RPMI8226 (cell line): ENCODE measurements at places on chromosomes 3 and 15.
A peak's percentile ranks its signal among the peaks of the same experiment; 100 is the strongest.

- no peak for DNase-seq
Observed at GRCh38 chr3:25405335-25405734, 22.7 kb upstream of the RARB start.

- DNase-seq, result no peak
Observed at GRCh38 chr15:74628949-74629348, 13.3 kb downstream of the CLK3 start.

GRCh38 chr15:80490431-80490990 is 86.3 kb downstream of the ARNT2 start:
- no peak for DNase-seq

DNA sequence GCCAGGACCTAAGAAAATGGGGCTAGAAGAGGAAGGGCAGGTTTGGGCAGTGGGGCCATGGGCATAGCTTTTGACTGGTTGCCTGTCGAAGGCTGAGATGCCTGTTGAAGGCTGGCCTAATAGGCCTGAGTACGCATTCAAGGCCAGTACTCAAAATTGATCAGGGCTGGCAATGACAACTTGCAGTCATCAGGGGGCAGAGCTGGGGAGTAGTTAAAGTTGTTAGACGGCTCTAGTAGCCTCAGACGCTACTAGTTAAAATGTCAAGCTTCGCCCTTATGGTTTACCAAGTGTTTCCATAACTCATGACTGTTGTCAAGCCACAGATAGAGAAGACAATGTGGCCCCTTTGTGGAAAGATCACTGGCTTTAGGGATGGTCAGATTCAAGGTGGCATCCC is 28.7 kb downstream of the SPG21 start:
- no peak for DNase-seq

DNA sequence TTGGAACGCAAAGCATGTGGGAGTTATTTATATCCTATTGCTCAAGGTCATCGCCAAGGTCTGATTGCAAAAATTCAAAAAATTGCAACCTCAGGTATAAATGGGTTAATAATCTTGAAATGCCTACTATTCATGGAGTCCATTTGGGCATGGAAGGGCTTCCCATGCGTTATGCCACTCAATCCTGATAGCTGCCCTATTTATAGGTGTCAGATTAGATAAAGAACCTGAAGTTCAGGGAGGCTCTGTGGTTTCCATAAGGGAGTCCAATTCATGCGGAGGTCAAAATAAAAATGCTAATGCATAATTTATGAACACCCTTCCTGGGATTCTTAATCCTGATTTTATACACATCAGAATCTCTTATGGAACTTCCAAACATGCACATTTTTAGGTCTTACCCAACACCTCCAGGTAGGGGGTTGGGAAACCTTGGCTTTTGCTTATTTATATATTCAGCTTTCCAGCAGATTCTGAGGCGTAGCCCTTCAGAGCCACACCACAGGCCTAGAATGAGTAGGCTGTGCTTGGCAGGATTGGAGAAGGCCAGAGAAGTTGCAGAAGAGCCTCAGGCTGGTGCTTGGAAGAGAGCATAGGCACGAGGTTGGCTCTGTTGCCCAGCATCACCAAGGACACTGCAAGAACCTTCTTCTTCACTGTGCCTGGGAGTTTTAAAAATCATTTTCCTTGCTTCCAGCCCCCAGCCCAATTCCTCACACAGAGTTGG is 324.4 kb upstream of the CFAP20DC start:
- no peak for DNase-seq

DNA sequence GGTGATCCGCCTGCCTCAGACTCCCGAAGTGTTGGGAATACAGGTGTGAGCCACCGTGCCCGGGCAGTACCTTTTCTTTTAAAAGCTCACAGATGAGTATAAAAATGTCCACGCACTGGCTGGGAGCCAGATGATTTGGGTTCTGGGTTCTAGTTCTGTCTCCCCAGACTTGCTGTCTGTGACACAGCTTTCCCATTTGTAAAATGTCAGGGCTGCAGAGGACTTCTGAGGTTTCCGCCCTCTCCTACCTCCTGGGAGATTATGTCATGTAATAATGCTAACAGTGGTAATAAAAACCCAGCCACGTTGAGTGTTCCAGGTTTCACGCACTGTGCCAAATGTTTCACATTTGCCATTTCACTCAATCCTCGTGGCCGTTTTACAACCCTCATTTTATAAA is 1.3 kb upstream of the PPP4R2 start:
- no peak for DNase-seq

DNA sequence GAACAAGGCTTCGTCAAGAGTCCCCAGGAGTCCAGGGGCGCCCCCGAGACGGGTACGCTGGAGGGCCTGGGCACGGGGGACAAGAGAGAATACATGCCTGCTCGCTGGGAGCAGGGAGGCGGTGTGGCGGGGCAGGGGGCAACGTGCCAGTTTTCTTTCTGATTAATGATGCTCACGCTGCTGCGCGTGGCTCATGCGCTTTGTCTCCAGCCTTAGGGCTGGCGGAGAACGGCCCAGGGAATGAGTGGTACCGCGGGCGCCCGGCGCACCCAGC is 408 bp upstream of the ARPP21 start:
- no peak for DNase-seq

- no peak for DNase-seq
Observed at GRCh38 chr3:149975919-149976318, 5.2 kb upstream of the PFN2 start.

DNA sequence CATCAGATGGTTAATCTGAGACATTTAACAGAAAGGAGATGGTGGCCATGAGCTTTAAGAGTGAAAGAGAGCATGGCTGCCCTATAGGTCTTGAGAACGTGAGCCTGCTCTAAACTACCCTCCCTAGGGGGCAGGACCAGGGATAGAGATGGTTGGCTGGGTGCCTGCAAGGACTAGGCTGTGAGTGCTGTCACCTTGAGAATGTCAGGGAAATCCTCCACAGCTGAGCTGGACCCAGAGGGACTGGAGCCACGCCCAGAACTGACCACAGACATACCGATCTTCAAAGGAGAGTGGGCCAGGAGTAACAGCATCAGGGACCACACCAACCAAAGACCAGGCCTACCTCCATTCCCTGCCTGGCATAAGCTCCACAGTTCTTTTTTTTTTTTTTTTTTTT is 53.6 kb upstream of the UBE2E1 start:
- DNase-seq, result no peak

- DNase-seq, result no peak
Observed at GRCh38 chr3:144511346-144511745, 539.7 kb downstream of the DIPK2A start.

DNA sequence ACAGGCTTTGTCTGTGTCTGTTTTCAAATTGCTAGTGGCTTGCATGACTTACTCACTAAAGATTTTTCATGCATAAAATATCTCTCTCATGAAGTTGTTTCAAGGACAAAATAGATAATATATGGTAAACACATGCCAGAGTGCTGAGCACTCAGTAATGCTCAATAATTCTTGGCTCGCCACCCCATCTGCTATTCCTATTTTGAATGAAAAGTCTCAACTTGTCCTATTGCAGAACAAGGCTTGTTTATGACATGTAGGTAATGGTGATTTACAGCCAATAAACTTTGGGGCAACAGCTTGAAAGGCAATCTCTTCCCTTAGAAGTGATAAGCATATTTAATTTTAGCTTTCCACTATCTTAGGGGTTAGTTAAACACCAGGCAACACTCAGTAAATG is 789.0 kb upstream of the ROBO1 start:
- no peak for DNase-seq

GRCh38 chr15:58058729-58059128 is 6.8 kb downstream of the ALDH1A2 start:
- no peak for DNase-seq

DNA sequence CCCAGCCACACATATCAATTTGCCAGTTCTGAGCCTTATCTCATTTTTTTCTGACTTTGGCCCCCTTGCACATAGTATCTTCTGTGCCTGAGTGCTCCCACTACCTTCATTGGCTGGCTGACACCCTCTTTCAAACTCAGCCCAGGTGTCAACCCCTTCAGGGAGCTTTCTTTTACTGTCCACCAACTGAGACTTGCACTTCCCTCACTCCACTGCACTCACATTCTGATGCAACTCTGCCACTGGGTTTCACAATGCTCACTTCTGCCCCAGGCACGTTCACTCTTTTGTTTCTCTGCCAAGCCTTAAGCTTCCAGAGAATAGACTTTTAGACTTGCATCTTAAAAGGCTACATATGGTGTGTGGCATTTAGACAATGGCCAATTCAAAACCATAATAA is 101.5 kb upstream of the CBLB start:
- no peak for DNase-seq

DNA sequence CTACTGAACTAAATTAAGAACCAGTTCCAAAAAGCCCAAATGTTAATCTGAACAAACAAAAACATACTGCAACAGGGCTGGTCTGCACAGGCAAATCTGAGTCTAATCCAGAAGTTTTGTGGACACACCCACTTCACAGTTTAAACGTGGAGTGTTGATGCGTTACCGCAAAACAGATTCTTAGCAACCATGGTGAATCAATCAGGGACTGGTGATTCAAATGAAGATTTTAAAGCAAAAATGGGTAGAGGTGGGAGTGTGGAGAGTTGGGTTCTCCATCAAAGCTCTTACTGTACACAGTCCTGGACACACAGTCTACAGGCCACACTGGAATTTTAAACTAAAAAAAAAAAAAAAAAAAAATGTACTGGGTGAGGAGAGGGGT is 5.2 kb downstream of the ANXA2 start:
- DNase-seq, result no peak

DNA sequence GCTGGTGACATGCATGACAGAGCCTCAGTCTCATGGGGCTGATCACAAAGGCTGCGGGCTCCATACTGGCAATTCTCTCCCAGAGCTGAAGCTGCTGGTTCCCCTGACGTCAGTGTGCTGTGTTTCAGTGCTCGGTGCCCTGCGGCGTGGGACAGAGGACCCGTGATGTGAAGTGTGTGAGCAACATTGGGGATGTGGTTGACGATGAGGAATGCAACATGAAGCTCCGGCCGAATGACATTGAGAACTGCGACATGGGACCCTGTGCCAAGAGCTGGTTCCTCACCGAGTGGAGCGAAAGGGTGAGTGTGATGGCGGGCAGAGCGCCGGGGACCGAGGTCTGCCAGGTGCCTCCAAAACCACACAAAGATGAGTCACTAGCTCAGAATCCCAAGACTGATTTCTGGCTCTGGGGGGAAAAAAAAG is 62.0 kb upstream of the NR2E3 start:
- peak; percentile 83 for DNase-seq

- no peak for DNase-seq
Observed at GRCh38 chr15:34722439-34722836, 32.4 kb downstream of the GJD2 start.

DNA sequence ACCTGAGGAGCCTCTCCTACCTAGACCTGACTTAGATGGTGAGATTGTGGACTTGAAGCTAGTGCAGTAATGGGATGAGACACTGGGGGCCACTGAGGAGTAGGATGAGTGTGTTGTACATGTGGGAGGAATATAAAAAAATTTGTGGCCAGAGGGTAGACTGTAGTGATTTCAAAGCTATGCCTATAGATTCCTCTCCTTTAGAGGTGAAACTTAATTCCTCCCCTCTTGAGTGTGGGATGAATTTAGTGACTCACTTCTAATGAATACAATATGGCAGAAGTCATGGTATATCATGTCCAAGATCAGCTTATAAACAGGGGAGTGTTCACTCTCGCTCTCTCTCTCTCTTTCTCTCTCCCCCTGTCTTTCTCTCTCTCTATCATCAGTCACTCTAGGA is 6.7 kb downstream of the ZNF860 start:
- no peak for DNase-seq

- no peak for DNase-seq
Observed at GRCh38 chr15:81043281-81043934, 42.7 kb downstream of the TLNRD1 start.

- no peak for DNase-seq
Observed at GRCh38 chr3:39882111-39882510, 72.7 kb downstream of the MYRIP start.

- DNase-seq, result no peak
Observed at GRCh38 chr15:85632014-85632413, 162.7 kb downstream of the KLHL25 start.

DNA sequence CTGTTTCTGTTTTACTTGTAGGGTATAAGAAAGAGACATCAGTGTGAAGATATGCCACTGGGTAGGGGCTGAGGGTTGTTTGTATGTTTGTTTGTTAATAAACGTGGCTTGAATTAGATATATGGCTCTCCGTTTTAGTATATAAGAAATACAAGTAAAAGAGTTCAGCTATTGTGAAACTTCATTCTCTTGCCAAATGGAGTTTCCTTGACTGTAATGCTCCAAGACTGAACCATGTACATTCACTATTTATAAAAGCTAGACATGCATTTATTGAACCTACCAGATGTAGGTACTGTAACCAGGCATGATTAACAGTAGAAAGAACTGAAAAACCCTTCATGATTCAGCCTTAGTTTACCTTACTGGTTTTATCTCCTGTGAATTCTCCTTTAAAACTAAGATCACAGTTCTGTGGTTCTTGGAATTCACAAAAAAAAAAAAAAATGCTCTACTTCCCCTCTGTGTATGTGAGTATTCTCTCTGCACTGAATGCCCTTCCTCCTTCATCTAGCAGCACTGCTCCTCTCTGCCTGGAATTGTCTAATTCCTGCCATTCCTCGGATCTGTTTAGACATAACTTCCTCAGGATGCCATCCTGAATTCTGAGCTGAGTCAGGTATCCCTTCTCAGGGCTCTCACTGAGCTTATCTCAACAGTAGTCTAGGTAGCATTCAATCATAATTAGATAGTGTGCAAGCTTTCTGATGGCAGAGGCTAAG is 504.4 kb downstream of the FHIT start:
- no peak for DNase-seq

DNA sequence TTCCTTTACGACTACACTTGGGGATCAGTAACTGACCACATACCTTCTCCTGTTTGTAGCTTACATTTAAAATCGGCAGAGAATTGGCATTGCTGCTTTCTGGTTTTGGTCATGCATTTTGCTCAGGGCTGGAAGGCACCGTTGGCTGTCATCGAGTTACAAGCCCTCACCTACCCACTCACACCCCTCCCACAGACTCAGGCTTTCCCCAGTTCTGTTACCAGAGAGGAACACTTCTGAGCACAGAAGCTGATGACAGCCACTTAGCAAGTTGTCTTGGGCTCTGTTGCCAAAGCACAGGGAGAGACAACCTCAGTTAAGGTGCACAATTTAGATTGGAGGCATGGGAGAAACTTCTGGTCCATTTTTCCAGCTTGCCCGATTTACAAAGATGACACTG is 204.8 kb upstream of the TOPAZ1 start:
- no peak for DNase-seq

DNA sequence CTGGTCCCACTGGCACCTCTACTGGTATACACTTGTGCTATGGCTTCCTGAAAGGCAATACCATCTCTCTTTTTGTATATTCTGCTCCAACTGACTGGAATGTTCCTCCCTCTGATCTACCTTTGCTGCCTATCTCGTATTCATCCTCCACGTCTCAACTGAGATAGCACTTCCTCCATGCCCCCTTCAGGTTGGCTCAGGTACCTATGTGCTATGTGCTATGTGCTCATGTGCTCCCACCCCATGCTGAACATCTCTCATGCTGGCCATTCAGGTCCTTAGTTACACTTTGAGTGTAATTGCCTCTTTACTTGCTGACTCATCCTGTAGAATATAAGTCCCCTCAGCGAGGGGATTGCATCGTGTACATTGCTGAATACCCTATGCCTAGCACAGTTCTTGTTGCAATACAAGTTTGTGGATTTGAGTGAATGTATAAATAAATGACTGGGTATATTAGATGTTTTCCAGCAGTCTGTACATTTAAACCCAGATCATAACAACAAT is 156.9 kb downstream of the SOX2 start:
- DNase-seq, result no peak
